Occipital lobe (tissue), 3 donors: ENCODE measurements at places on chromosomes 12 and 14.
A peak's percentile ranks its signal among the peaks of the same experiment; 100 is the strongest.

GRCh38 chr14:64170181-64170580 lies 124.0 kb downstream of the ESR2 start:
- no peak for DNase-seq

- no peak for DNase-seq
These were observed 494 bp downstream of the GCH1 start for GRCh38 chr14:54902143-54902520.

DNA sequence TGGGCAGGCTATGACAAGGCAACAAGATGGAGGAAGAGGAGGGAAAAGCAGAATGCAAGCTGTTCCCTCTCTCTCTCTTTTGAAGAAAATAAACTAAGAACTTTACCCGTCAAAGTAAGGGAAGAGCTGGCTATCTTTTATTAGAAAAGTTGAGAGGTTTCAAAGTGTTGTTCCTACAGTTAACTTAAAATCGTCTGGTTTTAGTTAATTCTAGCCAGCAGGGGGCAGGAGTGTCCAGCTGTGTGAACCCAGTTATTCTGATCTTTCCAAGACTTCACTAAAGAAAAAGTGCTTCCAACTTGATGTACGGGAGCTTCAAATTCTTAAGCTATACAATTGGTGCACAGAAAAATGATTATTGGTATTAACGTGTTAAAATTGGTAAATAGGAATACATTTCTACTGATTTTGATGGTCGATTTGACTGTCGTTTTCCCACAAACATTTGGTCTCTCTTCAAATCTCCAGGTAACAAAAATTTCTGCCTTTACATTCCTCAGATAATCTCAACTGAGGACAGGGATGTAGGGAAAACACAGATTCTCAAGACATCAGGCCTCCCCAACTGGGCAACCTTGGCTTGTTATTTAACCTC lies 28.4 kb upstream of the MON2 start:
- peak; percentile 12 for DNase-seq

- DNase-seq = no peak
These were observed 69.0 kb upstream of the DHRS4 start for GRCh38 chr14:23884541-23884904.

DNA sequence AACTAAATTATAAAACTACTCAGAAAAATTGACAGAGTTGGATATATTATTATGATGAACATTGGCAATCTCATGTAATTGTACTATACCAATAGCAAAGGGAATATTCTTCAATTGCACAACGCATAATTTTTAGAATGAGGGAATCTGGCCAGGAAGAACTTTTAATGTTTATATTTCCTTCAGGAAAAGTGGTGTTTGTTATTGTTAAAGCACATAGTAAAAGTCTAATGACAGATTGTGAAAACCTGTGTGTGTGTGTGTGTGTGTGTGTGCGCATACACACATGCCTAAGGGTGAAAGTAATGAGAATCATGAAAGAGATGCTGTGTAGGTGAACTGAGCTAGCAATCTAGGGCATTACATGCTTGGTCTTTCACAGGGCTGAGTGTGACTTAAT lies 877.7 kb downstream of the SLC6A15 start:
- no peak for DNase-seq

DNA sequence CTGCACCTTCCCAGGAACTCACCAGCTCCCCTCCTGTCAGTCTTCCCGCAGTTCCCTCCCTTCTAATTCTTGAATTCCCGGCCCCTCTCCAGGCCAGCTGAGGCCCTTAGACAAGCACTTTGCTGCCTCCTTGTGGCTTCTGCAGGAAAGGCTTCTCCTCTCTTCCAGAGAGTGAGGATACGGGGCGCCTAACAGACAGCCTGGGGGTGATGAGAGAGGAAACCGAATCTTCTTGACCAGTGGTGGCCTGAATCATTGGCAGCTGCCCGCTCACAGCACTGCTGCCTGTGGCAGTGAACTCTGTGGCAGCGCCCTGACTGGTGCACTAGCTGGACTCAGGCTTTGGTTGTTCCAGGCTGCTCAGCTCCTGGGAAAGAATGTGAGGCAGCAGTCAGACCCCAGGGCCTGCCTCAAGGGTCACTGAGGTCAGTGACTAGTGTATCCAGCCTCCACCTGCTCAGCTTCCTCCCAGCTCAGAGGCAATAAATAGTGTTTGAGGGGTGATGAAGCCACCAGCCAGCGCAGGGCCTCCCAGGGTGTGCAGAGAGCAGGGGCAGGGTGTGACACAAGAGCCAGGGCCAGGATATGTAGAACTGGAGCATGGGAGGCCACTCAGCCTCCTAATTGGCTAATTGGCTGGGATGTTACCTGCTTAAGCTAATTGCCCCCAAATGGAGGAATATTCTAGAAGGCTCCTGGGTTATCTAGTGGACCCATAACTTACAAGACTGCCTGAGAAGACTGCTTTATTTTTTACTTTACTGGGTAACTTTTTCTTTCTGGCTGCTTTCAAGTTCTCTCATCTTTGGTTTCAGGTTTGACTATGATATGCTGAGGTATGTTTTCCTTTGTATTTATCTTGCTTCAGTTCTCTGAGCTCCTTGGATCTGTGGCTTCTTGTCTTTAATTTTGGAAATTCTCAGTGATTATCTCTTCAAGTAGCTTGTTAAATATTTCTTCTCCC lies 12.9 kb upstream of the MCRS1 start:
- DNase-seq = peak; percentile 40

GRCh38 chr12:54030889-54031471 lies 1.9 kb upstream of the HOXC5 start:
- no peak for DNase-seq

DNA sequence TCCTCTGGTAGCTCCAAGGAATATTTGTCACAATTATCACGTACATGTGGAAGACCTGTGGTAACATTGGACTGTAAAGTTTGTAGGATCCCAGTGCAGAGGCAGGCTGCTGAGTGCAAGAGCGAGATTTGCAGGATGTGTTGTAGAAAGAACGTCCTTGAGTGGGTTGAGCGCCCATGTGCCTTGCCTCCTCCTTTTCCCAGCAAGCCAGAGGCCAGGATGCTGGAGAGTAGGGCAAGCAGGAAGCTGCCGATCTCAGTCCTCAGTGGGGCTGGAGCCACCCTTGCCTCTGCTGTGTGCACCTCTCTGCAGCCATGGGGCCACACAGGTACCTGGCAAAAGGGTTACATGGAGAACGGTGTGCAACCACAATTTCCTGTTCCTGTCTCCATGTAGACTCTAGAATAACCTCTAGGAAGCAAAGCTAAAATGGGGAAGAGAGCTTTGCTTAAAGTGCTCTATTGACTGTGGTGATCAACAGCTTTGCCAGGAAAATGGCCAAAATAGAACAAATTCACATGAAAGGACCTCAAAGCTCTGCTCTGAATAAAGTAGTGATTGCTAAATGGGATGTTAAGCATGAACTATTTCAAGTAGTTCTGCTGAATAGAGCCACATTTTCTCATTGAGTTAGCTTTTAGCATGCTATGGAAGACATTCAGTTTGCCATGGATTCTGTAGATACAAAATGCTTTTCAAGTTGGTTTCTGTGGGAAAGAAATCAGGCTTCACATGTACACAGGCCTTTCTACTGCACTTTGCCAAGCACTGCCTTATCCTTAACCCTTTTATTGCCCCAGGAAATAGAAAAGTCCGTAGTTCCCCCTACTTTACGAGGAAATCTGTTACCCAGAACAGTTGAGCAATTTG lies 37.4 kb downstream of the ANKRD9 start:
- DNase-seq = no peak

DNA sequence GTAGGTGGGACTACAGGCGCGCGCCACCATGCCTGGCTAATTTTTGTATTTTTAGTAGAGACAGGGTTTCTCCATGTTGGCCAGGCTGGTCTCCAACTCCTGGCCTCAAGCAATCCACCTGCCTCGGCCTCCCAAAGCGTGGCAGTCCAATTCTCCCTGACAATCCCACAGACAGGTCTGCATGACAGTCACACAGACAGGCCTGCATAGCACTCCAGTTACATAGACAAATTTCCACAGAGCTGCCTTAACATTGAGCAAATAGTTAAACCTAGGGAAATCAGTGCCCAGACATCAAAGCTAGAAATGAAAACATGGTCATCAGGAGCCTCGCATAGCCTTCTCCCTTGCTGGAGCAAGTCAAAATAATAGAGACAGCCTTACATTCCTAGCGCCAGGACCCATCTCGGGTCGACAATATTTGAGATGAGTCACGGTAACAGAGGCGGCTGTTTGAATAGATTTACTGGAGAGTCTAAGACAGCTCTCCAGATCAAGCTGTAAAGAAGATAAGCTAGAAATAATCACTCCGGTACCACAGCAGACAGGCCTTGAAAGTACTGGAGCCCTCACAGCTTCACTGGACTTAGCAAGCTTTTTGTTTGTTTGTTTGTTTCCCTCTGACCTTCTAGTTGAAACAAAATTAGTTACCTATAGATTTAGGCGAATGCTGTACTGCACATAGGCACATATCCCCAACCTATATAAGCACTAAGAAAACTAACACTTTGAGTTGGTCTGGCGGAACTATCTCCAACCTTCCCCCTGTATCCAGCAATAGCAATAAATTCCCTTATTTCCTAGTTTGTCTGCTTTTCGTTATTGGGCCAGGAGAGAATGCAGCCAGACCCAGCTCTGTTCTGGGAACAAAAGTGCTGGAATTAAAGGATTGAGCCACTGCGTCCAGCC lies 23.8 kb upstream of the PYROXD1 start:
- DNase-seq = no peak

DNA sequence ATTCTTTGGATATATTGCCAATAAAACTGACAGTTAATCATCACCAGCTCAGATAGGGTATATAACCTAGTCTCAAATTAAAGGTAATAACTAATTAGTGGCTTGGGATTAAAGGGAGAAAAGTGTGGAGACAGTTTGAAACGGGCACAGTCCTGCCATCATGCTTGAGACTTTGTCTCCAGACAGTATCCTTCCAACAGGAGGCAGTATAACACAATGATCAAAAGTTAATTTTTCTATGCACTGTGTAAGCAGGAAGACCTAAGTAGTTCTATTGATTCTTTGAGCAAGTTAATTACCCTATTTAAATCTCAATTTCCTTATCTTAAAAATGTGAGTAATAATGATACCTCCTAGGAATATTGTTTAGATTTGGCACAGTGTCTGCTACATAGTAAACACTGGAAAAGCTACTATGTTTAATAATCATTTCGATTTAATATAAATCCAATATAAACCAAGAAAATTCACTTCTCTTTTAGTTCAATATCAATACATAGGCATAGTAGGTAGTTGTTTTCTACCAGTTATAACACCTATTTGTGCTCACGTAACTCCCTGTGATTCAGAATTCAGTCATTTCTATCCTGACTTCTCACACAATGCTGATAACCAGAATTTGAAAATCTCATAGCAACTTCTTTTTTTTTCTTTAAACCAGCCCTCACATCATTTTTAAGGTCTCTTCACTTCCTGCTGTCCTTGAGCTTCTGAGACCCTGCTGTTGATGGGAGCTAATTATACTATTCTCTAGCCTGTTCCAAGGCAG lies 53.7 kb downstream of the GALNT4 start:
- DNase-seq = no peak

GRCh38 chr12:108615918-108616317 lies 17.8 kb downstream of the SELPLG start:
- no peak for DNase-seq

- DNase-seq = peak; percentile 35
These were observed 1.1 kb downstream of the ATXN2 start for GRCh38 chr12:111597831-111598636.

DNA sequence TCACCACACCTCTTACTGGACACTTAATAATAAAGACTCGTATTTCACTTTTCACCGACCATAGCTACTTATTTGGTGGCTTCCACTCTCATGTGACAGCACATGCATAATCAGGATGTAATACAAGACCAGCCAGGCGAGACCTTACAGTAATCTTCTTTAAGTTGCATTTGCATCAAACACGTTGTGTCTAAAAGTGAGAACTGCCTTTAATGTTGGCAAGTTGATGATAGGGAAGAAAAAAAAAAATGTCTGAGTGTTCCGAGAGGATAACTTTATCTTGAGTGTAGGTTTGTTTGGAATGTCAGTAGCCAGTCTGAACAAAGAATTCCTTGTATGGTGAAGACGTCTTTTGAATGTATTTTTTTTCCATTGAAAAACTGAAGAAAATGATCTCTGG lies 440.4 kb downstream of the ADAMTS20 start:
- DNase-seq = no peak

GRCh38 chr12:6830286-6830890 lies 2.2 kb downstream of the P3H3 start:
- DNase-seq = no peak

DNA sequence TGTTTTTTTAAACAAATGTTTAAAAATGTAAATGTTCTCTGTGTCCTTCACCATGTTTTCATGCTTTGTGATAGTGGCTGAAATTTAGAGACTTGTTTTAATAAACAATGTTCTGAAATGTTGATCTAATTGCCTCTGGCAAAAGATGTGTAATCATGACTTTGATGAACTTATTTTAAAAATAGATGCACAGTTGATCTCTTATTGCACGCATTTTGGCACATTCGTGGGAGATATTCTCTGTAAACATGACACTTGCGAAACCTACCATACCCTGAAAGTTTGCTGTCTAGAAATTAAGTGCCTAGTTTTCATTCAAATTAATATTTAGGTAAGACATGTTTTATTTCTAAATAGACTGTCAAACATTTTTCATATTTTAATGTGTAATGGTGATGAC lies 119.7 kb upstream of the DNM1L start:
- no peak for DNase-seq

GRCh38 chr14:37318938-37319337 lies 121.2 kb downstream of the MIPOL1 start:
- no peak for DNase-seq

DNA sequence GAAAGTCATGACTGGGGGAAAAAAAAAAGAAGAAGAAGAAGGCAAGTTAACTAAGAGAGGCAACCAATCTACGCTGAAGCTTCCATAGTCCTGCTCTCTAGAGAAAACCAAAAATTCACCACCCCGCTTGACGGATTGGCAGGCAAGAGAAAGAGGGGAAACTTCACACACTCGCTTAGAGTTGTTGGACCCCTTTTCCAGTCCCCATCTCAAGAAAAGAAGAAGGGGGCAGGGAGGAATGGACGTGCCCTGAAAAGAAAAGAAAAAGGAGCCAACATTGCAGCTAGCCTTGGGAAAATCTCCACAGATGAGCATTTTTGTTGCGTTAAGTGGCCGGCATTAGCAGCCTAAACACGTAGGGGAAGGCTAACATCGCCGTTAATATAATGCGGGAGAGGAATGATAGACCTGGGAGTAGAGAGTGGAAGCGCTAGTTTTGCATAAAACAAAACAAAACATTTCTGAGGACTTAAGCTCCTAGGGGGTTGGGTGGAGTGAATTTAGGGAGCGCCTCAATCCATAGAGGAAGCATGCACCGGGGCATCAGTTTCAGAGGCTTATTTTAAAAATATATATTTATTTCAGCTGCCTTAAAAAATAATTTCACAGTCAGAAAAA lies 11.3 kb upstream of the FOXG1 start:
- no peak for DNase-seq

GRCh38 chr12:114238808-114239207 lies 167.1 kb downstream of the TBX5 start:
- DNase-seq = no peak

- no peak for DNase-seq
These were observed 157.9 kb downstream of the SAMD4A start for GRCh38 chr14:54724676-54725325.

- DNase-seq = no peak
These were observed 13.4 kb upstream of the IFI27 start for GRCh38 chr14:94097091-94097490.
